CD4-positive, alpha-beta T cell treated with Interferon gamma for 1 hour (primary cell): ENCODE measurements at places on chromosomes 13 and 19.

DNA sequence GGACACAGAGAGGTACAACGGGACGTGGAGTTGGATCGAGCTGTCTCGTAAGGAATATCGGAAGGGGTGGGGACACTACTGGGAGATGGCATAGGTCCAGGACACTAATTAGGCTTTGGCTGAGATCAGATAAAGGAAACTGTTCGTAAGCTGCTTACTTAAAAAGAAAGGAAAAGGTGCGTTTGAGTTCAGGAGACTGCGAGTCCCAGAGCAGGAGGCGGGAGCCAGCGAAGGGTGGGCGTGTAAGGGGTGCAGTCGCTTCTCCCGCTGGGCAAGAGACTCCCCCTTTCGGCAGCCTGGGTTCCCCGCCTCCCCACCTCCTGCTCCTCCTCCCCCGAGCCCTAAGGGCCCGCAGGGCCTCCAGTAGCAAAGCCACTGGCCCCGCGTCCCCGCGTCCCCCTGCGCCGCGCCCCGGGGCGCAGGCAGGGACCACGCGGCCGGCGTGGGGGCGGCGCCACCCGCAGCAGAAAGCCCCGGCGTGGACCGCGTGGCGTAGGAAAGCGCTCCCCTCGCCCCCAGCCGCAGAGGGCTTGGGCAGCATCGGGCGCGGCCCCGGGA, 547 bp downstream of the ABCC4 start:
- DNase-seq, result peak; percentile 11

- peak; percentile 57 for DNase-seq
These were observed 12.5 kb downstream of the FEM1A start for GRCh38 chr19:4803736-4804695.

DNA sequence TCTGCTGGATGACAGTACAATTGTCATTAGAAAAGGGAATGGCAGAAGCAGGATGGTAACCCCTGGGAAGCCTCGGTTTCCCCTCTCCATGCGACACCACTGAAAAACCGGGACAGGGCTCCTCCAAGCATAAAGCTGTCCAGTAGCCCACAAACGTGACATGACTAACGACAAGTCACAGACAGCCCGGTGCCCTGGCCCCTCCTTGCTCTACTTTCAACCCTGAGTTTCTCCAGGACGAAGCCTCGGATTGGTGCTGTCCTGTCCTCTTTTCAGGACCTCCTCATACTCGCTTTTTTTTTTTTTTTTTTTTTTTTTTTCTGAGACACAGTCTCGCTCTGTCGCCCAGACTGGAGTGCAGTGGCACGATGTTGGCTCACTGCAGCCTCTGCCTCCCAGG, 16.3 kb downstream of the DPP9 start:
- no peak for DNase-seq

GRCh38 chr13:110538632-110539031, 22.9 kb downstream of the RAB20 start:
- DNase-seq, result peak; percentile 10

- peak; percentile 75 for DNase-seq
These were observed 2.7 kb downstream of the JUND start for GRCh38 chr19:18278521-18279265.

- DNase-seq, result peak; percentile 64
These were observed 2.7 kb upstream of the PLIN3 start for GRCh38 chr19:4870025-4870700.

GRCh38 chr13:35793823-35794222, 317.3 kb upstream of the MAB21L1 start:
- DNase-seq, result no peak

DNA sequence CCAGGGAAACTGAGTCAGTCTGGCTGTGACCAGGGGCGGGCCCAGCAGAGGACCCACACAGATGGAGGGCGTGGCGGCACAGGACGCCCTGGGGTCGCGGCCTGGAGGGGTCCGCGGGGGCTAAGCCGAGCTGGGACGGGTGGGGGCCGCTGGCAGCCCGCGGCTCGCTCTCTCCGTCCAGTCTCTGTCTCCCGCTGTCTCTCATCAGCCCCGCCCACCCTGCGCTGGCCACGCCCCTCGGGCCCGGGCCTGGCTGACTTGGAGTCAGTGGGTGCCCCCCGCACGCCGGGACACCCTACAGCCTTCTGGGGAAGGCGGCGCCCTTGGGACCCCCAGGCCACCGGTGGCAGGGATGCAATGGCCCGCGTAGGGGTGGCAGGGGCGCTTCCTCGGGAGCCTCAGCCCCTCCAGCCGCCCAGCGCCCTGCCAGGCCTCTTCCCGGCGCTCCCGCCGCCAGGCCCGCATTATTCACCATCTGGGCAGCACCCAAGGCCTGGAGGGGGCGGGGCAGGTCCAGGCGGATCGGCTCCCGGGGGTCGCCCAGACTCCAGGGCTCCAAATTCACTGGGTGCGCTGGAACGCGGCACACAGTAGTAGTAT, at the start of gene TBXA2R:
Gene TBXA2R, minus strand, starts transcription at position 186 of the 600 bp plus-strand sequence. CDS start 6,241 bp downstream, outside the sequence.
- DNase-seq, result peak; percentile 59

GRCh38 chr19:38543807-38544568, 73.8 kb downstream of the MAP4K1 start:
- peak; percentile 57 for DNase-seq

GRCh38 chr13:47241446-47241845, 344.6 kb upstream of the HTR2A start:
- no peak for DNase-seq

DNA sequence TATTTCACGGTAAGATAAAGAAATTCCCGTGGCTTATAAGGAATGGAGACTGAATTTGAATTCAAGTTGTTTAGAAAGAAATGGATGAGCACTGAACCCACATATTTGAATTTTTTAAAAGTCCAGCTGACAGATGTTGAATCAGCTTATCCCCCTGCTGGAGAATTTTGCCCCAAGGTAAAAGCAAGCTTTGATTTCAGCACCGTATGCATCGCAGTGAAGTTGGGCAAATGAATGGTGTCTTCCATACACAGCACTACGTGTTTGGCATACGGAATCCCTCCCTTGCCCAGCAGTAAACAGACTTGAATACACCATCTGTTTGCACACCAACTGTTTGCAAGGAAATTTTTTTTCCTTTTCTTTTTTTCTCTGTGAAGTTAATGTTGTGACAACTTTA, 77.5 kb upstream of the PEG3 start:
- DNase-seq, result no peak

GRCh38 chr13:33394294-33394932, 108.9 kb upstream of the STARD13 start:
- no peak for DNase-seq

DNA sequence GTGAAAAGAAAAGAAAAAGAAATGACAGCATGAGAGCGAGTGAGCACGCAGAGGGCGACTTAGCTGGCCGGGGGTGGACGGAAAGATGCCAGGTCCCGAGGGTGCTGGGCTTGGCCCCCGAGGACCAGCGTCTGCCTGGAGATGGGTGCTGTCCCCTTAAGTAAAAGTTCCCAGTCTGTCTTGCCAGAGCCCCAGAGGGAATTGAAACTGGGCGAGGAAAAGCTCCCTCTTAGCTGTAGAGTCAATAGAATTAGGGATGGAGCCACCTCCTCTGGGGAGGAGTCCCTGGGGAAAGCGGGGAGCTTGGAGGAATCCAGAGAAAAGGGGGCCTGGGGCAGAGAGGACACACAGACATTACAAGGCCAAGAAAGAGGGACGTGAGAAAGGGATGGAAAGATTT, 13.3 kb downstream of the BCAM start:
- DNase-seq, result no peak

GRCh38 chr19:51272183-51272810, 21.4 kb downstream of the SIGLECL1 start:
- peak; percentile 4 for DNase-seq

- DNase-seq, result no peak
These were observed 38.3 kb downstream of the NDFIP2 start for GRCh38 chr13:79519255-79519654.

DNA sequence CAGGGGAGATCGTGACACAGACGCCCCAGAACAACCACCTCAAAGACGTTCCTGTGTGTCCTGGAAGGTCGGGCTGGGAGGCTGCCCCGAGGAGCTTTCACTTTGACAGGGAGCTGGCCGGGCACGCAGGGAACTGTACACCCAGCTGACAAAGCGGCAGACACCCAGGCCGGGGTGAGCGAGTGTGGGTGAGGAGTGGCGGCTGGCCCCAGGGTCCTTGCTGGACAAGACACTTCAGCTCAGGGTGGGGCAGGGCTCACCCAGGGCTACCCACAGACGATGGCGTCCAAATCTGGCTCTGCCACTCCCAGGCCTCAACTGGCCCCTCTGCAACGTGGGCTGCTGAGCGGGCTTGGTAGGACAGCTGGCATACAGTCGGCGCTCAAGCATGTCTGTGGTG, 2.0 kb downstream of the FGF22 start:
- no peak for DNase-seq

- DNase-seq, result no peak
These were observed 25.4 kb downstream of the COMMD6 start for GRCh38 chr13:75512253-75512652.

DNA sequence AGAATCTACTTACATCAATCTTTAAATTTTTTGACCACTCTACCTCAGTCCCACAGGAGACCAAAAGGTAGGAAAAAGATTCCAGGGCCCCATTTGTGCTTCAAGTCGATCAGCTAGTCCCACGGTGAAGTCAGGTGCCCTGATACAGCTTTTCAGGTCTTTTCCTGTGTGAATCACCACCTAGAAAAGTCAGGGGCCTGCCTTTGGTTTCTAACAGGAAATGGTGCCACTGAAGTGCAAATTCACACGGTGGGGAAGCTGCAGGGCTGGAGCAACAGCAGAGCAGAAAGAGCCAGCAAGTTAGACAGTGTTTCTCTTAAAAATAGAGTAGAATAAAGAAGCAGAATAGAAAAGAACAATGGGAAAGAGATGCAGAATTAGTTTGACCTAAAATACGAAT, 107.5 kb downstream of the KLF12 start:
- peak; percentile 64 for DNase-seq

DNA sequence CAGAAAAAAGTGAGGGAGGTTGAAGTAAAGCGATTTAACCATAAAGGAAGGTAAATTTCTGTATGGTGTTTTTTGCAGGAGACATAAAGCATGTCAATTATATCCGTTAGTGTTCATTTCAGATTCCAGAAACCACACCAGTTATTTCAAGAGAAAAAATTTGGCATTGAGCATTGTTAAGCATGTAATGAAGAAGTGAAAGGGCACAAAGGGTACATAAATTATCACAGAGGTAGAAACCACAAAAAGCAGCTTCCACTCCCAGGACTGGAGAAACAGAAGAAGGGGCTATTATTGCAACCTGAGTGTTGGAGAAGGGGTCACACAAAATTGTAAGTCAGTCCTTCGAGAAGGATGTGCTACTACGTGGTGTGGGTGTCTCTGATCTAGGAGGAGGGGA, 72.2 kb upstream of the DACH1 start:
- no peak for DNase-seq

DNA sequence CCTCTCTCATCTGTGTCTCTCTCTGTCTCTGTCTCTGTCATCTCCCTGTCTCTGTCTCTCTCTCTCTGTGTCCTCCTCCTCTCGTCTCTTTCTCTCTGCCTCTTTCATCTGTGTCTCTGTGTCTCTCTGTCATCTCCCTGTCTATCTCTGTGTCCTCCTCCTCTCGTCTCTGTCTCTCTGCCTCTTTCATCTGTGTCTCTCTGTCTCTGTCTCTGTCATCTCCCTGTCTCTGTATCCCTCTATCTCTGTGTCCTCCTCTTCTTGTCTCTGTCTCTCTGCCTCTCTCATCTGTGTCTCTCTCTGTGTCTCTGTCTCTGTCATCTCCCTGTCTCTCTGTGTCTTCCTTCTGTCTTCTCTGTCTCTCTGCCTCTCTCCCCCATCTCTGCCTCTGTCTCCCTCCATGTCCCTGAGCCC, 551 bp upstream of the EBI3 start:
- no peak for DNase-seq

- peak; percentile 56 for DNase-seq
These were observed 2.6 kb downstream of the BBC3 start for GRCh38 chr19:47228168-47228936.

DNA sequence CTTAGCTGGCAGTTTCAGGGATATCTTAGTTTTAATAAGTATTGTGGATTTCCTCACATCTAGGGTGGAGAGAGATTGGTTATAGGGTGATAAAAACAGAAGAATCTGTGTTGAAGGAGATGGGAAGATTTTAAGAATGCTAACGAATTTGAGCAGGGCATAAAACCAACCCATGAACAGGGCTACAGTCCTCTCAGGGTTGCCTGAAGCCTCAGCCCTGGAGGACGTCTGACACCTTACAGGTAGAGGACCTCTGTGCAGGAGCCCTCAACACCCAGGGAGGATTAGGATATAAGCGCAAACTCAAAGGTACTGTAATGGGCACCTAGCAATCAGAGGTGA, 461 bp upstream of the WASF3 start:
- DNase-seq, result no peak

GRCh38 chr13:51152701-51153100, 41.6 kb upstream of the C13orf42 start:
- DNase-seq, result no peak

DNA sequence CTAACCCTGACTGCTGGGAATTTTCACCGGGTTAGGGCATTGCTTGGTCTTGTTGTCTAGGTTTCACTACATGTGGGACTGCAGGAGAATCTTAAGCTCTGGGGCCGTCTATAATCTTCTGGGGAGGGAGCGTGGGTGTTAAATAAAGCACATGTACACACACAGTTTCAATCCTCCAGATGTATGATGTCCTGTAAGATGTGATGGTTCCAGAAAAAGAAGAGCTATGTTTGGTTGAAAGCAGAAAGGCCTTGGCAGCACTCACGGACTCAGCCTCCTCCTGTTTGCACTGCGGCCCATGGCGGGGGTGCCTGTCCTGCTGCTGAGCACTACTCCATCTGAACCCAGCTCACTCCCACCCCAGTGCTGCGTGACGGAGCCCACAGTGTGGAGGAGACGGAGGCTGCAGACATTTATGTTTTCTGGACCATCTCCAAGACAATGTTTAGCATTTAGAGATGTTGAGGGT, 343.5 kb downstream of the TEX29 start:
- DNase-seq, result no peak

DNA sequence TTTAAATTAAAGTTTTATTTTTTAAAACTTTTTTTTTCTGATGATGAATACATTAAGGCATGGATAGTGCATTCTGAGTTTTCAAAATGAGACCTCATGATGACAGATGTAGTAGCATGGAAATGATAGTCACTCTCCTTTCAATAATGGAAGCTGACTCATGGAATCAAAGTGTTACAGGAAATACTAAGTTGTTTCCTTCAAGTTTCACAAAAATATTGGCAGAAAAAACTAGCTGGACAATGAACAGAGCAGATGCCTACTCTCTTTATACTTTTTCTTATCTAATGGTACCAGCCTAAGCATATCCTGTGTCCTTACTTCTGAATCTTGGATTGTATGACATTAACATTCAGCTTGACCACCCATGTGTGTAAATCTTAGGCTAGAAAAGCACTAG, 1337.3 kb downstream of the PCDH9 start:
- no peak for DNase-seq

GRCh38 chr19:18469069-18469846, 31.3 kb upstream of the ISYNA1 start:
- peak; percentile 35 for DNase-seq

DNA sequence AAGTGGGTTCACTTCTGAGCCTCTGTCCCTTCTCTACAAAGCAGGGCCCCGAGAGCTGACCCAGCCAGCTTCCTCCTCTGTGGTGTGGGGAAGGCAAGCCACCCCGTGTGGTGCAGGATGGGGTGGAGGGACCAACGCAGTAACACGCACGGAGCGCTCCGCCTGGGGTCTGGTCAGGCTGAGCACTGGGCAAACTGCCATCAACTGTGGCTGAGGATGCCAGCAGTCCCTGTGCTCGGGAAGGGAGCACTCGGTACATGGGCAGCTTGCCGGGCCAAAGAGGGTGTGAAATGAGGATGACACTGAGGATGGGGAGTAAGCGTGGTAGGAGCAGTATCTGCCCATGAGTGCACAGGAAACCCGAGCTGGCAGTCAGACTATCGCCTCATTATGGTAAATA, 7.6 kb upstream of the GMIP start:
- no peak for DNase-seq
